Right ventricle myocardium superior (tissue), 1 donor: ENCODE measurements at places on chromosomes 12 and 14. TPM values are rescaled to one million over a fixed set of nuclear protein-coding genes. Genes with fewer than 3 reads are reported as not detected.

- DNase-seq = no peak
Measured at GRCh38 chr12:122908915-122909314, 13.0 kb upstream of the VPS37B start.

DNA sequence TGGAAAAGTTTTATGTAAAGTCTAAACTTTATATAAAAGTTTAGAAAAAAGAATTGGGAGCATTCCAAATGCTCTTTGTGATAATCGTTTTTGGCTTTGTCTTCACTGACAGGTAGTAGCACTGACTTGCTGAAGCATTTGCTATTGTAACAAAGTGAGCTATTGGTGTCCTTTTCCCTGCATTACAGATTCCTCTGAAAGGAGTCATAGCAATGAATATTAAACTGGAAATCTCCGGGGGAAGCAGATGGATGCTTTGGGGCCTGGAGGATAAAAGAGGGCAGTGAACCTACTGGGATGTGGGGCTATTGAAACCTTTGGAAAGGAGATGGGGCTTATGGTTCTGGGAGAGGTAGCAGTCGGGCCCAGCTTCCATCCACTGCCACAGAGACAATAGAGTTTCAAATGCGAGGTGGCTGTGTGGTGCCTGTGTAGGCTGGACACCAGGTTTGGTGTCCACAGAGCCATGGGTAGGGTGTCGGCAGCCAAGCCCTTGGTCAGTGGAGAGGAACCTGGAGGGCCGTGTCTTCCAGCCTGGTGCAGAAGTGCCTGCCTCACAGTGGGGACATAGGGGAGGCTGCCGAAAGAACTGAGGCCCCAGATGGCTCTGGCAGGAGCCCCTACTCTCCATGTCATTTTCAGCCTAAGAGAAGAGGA lies 10.1 kb downstream of the GSG1 start:
- DNase-seq = no peak

The SMIM41 gene
- total RNA-seq = 0.35 TPM

The IRAK3 gene
- 4.0 TPM for total RNA-seq

DNA sequence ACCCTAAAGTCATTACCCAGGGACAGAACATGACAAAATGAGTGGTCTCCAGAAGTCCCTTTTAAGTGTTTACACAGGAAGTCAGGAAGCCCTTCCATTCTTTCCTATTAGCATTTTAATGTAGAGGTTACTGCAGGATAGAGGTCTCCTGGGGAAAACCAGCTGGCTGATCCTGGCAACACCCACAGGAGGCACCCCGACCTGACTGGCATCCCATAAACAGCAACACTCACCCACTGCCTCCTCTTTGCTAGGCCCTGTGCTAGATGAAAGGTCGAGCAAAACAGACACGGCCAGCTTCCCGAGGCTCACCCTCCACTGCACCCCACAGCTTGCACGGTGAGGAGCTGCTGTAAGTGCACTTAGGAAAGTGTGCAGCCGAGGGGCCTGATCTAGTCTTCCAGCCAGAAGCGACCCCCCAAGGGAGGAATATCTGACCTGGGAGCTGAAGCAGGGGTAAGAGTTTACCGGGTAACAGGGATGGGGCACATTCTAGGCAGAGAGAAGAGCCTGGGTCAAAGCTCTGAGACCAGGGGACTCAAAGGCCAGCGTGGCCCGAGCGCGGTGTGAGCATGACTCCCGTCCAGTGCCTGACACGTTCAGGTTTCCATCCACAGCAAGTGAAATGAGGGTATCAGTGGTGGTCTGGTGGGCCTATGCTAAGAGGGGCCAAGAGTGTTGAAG lies 9.0 kb downstream of the DAZAP2 start:
- DNase-seq = no peak

DNA sequence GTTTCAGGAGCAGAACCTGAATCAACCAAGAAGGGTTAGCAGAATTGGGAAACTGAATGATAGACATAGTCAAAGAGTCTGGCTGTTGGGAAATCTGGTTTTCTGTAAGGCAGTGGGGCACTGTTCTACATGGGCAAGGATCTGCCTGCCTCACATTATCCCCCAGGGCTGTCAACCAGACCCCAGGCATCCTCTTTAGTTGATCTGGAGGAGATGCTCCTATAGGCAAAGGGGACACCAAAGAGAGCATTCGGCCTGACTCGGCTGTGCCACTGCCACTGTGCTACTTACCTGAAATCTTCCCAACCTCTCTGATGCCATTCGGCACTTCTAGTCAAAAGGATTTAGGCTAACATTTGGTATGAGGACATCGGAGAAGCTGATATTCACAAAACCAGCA lies 4.1 kb downstream of the ISCU start:
- DNase-seq = no peak

DNA sequence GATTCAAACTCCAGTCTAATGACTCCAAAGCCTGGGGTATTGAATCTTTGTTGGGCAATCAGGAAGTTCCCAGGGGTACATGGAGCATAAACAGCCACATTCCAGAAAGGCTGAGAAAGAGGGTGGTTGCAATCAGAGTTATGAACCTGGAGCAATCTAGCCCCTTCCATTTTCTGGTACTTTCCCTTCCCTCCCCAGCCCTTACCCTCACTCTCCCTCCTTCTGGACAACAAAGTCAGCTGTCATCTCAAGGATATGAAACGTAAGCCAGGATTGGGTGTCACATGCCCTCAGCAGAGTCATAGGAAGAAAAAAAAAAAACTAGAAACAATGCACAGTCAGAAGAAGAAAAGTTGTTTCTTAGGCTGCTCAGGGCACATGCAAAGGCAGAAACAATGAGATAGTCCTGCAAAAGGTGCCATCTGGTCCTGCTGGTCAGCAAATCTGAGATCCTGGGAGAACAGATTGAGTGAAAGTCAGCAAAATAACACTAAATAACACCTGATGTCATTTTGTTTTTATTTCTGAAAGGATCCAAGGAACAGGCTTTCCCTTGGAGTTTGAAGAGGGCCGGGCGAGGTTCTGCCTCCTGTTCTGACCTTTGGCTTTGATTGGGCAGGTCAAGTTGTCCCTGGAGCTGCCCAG lies 27.1 kb downstream of the TMEM229B start:
- DNase-seq = no peak

DNA sequence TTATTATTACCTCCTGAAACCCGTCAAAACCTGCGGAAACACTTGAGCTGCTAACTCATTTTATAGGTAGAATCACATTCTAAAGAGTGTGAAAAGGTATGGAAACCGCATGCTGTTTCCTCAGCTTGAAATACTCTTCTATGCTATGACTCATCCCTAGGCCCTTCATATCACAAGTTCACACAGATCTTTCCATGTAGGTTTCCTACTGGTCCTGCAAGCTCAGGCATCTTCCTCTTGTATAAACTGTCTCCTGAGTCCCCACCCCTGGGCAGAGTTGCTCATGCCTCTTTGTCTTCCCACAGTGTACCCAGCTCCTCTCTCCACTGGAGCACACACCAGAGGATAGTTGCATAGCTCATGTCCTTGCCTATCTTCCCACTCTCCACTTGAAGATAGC lies 84.7 kb downstream of the CMAS start:
- no peak for DNase-seq

The ACTR6 gene
- total RNA-seq = 18.7 TPM

The CDCA3 gene
- total RNA-seq = 1.3 TPM

The ATL1 gene
- total RNA-seq = 0.89 TPM

The IAPP gene
- total RNA-seq = not detected

DNA sequence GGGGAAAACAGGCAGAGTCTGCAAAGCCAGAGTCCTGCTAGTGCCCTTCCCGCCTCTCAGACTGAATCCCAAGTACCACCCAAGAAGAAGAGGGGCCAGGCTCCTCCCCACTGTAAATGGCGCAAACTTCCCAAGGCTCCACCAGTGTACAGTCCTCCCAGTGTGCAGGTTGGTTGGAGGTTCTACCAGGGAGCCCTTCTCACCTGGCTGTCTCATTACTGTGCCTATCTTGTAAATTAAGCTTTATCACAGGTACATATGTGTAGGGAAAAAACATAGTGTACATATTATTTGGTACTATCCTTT lies 189.7 kb downstream of the FSCB start:
- no peak for DNase-seq

DNA sequence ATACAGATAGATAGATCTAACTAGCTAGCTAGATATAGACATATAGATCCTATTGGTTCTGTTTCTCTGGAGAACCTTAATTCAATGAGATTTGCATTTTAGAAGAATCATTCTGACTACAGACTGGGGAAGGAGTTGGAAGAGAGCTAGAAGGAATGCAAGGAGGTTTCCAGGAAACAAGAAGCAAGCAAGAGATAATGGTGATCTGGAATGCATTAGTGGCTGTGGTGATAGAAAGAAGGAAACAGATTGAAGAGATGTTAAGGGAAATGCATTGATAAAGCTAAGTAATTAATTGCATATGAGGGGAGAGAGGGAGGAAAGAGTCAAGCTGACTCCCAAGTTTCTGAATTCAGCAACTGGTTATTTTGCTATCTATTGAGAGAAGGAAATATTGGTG lies 42.7 kb downstream of the DBX2 start:
- DNase-seq = no peak

GRCh38 chr12:50019524-50019923 lies 5.8 kb downstream of the RACGAP1 start:
- DNase-seq = no peak

GRCh38 chr14:70638416-70638815 lies 3.3 kb upstream of the TTC9 start:
- DNase-seq = no peak
